ENCODE measurements at places on chromosomes 13 and 19. TPM values are rescaled to one million over a fixed set of nuclear protein-coding genes. Genes with fewer than 3 reads are reported as not detected.

GRCh38 chr19:48170817-48171347 is 402 bp downstream of the ZSWIM9 start:
- DNase-seq = no peak

DNA sequence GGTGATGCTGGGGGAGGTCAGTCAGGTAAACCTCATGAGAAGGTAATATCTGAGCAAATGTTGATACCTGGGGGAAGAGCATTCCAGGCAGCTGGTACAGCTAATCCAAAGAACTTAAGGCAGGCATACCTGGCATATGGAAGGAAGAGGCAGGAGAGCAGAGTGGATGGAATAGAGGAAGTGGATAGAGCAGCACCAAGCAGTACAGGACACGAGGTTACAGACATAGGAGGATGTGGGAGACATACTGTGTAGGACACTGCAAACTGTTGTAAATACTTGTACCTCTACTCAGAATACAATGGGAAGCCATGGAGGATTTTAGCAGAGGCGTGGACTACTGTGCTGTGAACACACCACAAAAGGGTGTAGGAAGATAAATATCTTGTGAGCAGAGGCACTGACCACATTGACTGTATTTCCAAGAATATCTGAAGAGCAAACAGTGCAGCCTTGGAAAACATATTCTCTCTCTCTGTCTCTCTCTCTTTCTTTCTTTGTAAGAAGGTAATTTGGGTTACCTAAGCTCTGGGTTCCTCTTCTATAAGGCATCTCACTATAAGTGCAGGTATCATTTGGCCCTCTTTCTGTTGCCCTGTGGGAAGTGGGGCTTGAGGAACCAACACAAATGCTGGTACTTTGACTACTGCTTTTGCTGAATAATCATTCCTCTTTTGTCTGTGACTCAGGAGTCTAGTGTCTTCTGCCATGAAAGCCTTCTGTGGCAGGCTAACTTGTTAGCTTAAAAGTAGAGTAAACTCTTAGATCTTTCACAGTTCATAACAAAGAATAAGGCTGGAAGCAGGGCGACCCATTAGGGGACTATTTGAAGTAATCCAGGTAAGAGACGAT is 238.0 kb downstream of the VWA8 start:
- DNase-seq = no peak

DNA sequence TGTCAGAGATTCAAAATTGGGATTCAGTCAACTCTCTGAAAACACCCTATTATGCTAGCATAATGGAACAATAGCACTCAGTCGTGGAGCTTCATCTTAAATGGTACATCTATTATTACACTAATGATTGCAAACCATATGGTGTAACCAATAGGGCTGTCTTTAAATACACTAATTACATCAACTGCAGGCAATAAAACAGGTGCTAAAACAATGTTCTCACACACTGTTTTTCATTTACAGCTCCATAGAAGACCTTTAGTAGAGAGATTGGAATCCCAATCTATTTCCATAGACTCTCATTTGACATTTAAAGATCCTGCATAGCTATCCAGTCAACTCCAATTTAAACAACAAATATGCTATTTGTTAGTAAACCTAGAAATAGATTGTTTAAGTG is 1917.4 kb downstream of the OLFM4 start:
- DNase-seq = no peak

DNA sequence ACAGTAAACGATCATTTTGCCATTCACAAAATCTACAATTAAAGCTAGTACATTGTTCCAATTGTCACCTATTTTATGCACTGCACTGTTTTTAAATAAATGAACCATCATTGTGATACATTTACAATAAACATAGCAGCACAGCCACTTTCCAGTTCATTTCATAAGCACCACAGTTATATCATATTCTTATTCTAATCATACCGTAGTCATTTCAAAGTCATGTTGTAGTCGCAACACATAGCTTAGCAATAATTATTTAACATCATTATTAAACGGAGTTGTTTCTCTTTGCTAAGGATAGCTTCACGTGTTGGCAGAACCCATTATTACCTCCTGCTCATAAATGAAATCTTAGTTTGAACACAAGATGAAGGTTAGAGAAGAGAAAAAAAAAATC is 2.2 kb upstream of the PCDH9 start:
- DNase-seq = no peak

PSPN gene
- total RNA-seq = 2.2 TPM
